ENCODE measurements at places on chromosomes 11 and 22.

DNA sequence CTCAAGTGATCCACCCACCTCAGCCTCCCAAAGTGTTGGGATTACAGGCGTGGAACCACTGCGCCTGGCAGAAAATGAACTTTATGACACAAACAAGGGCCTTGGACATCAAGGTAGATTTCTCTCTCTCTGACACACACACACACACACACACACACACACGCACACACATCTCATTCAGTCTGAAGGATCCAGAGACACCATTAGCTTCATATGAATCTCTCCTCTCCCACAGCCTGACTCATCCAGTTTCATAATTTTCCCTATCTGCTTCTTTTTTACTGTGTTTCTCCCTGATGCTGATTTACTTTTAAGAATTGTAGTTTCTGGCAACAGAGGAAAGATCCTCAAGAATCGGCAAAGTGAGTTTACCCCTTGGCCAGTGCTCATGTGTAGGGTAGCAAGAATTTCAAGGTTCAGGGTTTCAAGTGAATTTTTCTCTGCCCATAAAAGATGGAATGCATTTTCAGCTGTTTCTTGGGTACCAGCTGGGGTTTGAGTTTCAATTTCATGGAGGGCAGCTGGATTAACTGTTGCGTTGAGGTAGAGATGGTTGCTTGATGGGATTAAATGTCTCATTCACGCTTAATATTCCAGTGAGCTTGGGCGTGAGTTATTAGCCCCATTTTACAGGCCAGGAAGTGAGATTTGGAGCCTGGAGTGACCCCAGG, 3.5 kb downstream of the MYO18B start:
- DNase-seq, result no peak

DNA sequence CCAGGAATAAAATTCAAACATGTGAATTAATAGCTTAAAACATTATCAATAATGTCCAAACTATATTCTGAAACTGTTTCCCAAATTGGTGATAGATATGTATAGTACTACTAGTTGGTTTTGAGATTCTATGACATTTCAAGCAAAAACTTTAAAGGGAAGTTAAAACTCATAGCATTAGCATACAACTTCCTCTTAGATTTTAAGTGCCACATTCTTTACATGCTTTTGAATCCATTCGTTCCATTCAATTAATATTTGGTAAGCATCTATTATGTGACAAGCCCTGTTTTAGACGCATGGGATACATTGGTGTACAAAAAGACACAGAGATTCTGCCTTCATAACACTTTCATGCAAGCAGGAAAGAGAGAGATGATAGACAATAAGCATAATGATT, 8.9 kb downstream of the PATL1 start:
- DNase-seq, result no peak

GRCh38 chr11:96199563-96200025, 143.4 kb downstream of the MAML2 start:
- DNase-seq, result peak; percentile 38

GRCh38 chr11:134332782-134333181, 994 bp downstream of the GLB1L2 start:
- no peak for DNase-seq

- DNase-seq, result no peak
These were observed 78.5 kb downstream of the RDX start for GRCh38 chr11:110217936-110218335.

DNA sequence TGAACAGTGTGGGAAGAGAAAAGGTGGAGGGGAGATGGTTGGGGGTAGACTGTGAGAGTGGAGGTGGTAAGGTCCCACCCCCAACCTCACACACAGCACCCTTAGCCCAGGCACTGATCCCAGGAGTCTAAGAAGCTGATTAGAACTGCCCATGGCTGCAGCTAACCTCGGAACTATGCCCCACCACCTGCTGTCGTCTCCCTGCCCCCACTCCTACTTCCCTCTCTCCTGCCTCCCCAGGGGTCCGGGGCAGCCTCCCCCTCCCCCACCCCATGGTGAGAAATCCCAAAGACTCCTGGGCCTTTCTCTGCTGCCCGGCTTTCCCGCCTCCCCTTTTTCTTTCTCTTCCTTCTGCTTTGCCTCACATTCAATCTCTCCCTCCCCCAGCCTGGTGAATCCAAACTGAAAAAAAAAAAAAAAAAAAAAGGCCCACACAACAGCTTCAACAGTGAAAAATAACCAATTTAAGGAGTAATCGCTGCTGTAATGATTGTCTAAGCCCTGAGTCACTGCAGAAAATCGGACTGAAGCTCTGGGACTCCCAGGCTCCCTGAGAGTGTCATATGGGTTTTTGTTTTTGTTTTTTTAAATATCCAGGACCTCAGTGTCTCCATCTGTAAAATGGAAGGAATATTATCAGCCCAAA, 9.6 kb upstream of the TP53I11 start:
- DNase-seq, result no peak

- no peak for DNase-seq
These were observed 76.1 kb upstream of the RTL6 start for GRCh38 chr22:44574057-44574639.

GRCh38 chr11:34194576-34195335, 89.3 kb downstream of the NAT10 start:
- DNase-seq, result no peak

DNA sequence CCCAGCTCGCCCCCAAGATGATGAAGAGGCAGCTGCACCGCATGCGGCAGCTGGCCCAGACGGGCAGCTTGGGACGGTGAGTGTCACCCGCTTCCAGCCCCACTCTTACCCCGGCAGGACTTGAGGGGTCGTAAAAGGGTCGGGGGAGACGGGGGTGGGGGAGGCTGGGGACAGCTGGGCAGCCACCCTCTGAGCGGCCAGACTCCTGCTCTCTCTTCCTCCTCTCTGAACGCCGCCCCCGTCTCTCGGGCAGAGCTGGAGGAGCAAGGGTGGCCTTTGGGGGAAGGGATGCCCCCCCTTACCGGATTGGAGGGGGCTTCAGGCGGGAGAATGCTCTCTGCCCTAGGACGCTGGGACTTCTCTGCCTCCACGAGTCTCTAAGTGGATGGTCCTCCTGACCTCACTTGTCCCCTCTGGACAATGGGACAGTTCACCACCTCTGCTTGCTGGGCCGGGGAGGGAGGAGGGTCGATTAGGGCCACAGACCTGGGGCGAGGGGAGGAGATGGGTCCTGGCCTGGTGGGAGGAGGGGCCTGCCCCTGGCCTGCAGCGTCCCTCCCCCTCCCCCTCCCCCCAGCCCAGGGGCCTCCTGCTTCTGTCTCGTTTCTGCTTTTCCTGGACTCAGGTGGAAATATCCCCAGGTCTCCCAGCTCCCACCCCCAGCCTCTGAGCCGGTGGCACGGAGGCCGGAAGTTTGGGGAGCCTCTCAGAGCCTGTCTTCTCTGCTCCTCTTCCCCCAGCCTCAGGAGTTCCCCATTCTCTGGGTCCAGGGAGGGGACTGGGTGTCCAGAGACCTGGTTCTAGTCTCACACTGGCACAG, 512 bp downstream of the SH3BP1 start:
- peak; percentile 64 for DNase-seq

GRCh38 chr11:64250415-64251015, 815 bp upstream of the PLCB3 start:
- DNase-seq, result no peak

DNA sequence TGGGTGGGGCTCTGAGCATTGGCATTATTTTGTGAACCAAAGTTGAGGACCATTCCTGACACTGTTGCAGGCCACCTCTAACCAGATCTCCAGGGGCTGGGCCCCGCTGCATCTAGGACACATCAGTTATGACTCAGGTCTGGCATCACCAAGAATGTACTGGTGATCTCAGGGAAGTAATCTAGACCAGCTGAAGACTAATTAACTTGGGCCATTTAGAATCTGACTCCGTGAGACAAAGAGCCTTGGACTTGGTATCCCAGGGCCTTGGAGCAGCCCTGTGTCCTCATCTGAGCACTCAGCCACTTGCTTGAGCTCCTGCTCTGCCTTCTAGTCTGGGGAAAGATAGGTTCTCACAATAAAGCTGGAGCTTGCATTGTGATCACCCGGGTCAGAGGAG, 200.6 kb downstream of the KIRREL3 start:
- DNase-seq, result no peak

GRCh38 chr11:38937709-38938108, 2339.7 kb upstream of the RAG2 start:
- no peak for DNase-seq

DNA sequence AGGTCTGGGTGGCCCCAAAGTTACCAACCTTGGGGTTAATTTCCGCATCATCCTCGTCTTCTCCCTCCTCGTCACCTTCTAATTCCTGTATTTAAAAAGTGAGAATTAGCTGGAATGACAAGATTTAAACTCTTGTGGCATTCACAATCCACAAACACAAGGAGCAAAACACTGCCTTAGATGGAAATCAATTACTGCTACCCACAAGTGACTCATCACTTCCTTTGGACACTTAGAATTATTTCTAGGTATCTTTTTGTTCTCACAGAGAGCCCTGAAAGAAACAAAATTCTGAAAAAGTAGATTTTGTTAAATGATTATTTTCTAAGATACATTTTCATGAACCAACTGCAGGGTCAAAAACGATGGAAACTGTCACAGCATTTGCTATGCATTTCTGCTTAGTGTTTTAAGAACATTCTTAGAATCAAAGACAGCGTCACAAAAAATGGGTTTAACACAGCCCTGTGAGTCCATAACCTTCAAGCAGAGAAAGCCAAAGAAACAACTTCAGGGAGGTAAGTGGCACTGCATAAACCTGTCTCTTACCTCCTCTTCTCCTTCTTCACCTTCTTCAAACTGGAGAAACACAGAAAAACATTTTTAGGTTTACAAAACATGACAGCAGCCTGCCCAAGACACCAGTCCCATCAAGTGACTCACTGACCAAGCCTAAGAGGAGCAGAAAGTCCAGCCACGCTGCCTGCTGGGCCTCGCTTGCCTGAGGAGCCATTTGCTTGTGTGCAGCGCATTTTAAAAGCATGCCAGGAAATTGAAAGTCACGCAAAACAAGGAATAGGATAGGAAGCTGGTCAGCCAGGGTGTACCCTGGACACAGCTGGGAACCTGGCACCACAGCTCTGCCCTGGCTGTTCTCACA, 22.3 kb upstream of the PHLDA2 start:
- no peak for DNase-seq

GRCh38 chr11:47269829-47270305, at the start of gene MADD:
MADD (plus strand) TSS chr11:47270133.
- DNase-seq, result peak; percentile 94

- no peak for DNase-seq
These were observed 6.7 kb downstream of the IFITM10 start for GRCh38 chr11:1743585-1744136.

DNA sequence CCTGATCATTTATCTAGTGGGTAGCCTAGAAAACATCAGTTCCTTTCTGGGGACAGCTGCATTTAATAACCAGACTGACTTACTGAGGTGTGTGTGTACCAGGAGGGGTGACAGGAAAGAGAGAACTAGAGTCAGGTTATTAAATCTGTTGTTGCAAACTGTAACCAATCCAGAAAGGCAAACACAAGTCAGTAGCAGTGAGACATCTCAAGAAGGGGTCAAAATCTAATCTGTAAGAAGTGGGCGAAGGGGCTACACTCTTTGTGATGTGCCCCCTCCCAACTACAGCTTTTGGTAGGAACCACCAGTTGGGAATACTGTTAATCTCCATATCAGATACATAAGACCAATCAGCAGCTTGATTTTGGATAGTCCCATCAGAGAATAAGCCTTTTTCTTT, 26.3 kb downstream of the CUL5 start:
- DNase-seq, result no peak

DNA sequence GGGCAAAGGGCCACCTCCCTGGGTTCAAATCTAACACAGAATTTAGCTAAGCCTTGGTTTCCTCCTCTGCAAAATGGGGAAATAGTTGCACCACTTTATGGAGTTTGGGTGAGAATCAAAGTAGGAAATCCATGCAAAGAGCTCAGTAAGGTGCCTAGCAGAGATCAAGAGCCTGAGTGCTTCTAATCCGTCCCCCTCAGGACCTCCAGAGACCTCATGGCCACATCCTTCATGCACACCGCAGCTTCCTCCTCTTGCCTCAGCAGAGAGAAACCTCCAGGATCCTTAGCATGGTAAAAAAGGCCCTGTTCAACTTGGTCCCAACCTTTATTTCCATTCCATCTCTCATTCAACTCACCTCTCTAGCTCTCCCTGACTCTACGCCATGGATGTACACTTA, 37.8 kb upstream of the NAV2 start:
- no peak for DNase-seq

DNA sequence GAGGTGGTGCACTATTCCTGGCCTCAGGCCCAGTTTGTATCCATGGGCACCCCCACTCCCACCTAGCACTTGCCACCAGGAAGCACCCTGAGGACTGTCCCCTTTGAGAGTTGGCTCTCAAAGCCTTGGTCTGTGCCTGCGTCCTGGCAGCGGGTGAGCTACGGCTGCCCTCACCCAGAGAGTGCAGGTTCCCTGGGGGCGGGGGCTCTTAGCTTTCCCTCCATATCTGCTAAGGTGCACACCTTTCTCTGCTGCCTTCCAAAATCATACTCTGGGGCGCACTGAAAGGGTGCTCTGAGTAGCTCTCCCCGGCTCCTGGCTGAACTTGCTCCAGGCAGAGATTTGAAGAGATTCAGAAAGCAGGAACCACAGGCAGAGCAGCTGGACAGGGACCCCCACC, 7.1 kb downstream of the KCNQ1 start:
- DNase-seq, result no peak

- no peak for DNase-seq
These were observed 539.5 kb upstream of the LUZP2 start for GRCh38 chr11:23957314-23957713.

- no peak for DNase-seq
These were observed 70.5 kb upstream of the TNRC6B start for GRCh38 chr22:40107244-40107643.

- DNase-seq, result no peak
These were observed 5.3 kb downstream of the DMC1 start for GRCh38 chr22:38564669-38565068.

DNA sequence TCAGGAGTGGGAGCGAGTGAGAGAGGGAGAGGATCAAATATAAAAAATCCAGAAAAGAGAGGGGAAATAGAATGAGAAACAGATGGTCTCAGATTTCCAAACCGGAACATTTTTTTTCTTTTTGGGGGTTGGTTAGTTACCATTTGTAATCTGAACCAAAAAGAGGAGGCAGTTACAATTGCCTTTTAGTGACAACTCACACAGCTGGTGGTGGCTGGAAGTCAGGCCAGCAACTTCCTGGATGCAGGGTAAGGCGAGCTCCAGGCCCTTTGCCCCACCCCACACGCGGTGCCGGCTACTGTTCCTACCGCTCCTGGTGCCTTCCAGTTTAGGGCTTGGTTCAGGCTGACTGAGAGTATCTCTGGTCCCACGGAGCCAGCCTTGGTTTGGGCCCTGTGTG, 21.0 kb upstream of the UBASH3B start:
- DNase-seq, result no peak
